ENCODE measurements at places on chromosomes 16 and 17.

GRCh38 chr17:6365200-6365943, 69.5 kb downstream of the AIPL1 start:
- DNase-seq = no peak

- DNase-seq = no peak
Observed at GRCh38 chr16:67017810-67018488, 11.0 kb upstream of the CBFB start.

DNA sequence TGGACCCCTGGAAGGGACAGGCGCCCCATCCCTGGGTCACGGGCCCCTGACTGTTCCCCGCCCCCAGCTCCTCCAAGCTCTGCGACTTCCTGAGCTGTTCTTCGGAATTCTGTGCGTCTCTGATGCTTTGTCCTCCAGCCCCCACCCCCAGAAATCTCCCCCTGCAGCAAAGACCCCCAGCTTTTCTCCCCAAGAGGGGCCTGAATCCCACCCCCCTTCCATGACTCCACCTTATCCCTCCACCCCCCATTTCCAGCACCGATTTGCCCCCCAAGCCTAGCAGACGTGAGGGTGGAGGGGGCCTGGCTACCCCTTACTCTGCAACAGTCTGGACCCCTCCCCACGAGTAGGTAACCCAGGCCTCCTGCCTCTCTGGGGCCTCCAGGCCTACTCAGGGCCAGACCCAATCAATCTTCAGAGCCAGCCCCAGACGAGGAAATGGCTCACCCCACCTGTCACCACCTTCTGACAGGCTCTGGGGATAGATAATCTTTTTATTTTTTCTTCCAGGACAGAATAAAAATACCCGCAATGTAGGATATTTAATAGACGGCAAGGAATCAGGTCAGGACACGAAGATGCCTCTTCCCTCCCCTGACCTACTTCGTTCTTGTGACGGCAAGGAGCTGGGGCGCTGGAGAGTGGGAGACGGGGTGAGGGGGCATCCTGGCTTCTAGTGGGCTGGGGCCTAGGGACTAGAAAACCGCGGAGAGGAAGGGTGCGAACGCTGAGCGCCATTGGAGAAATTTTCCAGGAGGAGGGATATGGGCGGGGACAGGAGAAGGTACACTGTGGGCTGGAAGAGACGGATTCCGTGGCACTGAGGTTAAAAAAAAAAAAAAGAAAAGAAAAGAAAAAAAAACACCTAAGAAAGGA, 744 bp upstream of the PLXDC1 start:
- no peak for DNase-seq

GRCh38 chr17:5902181-5903140, 167.7 kb upstream of the WSCD1 start:
- no peak for DNase-seq

GRCh38 chr17:42629411-42630009, 20.0 kb downstream of the TUBG1 start:
- DNase-seq = no peak

GRCh38 chr16:55571191-55571897, 4.9 kb downstream of the CAPNS2 start:
- DNase-seq = no peak

- DNase-seq = no peak
Observed at GRCh38 chr17:74077231-74077630, 126.2 kb upstream of the RPL38 start.

GRCh38 chr16:57331355-57331754, 27.2 kb upstream of the CCL22 start:
- DNase-seq = no peak

DNA sequence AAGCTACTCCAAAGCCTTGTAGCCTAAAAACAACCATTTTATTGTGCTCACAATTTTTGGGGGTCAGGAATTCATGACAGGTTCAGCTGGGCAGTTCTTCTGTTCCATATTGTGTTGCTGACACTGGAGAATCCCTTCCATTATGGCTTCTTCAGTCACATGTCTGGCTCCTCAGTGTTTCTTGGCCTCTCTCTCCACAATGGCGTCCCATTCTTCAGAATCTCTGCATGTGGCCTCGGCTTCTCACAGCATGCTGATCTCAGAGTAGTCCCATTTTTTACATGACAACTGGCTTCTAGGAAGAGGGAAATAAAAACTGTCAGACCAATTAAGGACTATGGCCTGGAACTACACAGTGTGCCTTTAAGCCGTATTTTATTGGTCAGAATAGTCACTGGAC, 49.7 kb downstream of the NF1 start:
- DNase-seq = no peak

GRCh38 chr16:19239511-19240155, 45.9 kb upstream of the CLEC19A start:
- DNase-seq = no peak

DNA sequence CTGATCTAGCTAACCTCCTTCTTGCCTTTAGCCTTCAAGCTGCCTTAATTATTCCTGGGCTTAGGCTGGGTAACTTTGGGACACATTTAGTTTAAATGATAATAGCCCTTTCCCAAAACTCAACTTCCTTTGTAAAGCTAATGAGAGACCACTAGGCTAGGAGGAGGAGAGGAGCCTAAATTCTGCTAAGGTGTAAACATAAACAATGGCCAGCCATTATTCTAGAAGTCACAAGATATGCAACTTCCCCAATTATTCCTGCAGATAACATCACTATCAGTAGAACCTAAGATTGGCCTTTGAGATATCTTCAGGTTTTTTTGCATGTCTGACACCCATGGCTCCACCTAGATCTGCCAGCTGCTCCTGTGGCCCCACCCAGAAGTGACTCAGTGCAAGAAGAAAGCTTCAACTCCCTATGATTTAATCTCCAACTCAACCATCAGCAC, 131.2 kb upstream of the FAM20A start:
- no peak for DNase-seq

DNA sequence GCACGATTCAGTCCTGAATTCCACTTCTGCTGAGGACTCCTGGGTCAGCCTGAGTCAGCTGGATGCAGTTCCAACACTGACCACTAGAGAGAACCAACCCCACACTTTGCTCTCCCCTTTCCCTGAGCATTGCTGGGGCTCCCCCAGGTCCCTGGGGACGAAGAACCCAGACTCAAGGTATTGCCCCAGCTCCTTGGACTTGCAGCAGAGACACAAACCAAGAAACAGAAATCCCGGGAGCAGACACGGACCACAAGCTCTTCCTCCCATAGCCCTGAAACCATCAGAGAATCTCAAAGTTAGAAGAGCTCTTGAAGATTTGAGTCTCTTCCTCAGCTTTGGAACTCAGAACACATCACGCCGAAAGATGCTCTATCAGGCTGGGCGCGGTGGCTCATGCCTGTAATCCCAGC, 678 bp upstream of the GH1 start:
- DNase-seq = no peak

GRCh38 chr17:41919165-41919817, 540 bp upstream of the ACLY start:
- DNase-seq = no peak

DNA sequence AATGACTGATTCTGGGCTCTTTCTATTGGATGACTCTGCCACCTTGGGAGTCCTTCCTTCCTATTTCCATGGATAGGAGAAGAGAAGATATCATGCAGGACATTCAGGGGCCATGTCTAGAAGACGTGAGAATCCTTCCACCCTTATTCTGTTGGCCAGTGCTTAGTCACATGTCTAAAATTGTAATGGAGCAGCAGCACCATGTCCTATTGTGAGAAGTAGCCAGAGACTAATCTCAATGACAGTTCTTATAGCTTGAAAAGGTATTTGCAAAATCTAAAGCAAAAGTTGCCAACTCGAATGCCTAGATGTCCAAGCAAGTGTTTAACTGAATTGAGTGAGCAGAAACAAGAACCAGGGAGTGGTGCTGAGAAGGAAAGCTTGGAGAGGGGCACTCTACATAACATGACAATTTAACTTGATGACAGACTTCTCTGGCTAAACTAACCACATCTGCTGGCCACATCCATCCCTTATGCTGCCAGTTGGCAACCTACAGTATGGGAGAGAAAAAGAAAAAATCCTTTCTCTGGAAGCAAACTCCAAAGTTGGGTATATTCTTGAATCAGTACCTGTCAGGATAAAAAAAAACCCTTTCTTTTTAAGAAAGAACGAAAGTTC, 225.7 kb downstream of the CDH13 start:
- no peak for DNase-seq

DNA sequence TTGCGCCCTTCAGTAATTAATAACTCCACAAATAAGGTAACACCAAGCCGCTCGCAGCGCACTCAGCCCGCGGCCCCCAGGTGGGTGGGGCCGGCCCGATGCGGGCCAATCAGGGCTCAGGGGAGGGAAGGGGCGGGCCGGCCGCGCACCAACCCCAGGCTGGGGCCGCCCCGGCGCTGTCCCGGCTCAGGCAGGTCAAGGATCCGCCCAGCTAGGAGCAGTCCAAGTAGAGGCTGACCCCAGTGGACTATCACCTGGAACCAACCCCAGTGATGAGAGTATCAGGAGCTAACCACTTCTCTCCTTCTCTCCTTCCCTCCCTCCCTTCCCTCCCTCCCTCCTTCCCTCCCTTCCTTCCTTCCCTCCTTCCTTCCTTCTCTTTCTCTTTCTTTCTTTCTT, 110.8 kb downstream of the C16orf78 start:
- DNase-seq = peak; percentile 83

DNA sequence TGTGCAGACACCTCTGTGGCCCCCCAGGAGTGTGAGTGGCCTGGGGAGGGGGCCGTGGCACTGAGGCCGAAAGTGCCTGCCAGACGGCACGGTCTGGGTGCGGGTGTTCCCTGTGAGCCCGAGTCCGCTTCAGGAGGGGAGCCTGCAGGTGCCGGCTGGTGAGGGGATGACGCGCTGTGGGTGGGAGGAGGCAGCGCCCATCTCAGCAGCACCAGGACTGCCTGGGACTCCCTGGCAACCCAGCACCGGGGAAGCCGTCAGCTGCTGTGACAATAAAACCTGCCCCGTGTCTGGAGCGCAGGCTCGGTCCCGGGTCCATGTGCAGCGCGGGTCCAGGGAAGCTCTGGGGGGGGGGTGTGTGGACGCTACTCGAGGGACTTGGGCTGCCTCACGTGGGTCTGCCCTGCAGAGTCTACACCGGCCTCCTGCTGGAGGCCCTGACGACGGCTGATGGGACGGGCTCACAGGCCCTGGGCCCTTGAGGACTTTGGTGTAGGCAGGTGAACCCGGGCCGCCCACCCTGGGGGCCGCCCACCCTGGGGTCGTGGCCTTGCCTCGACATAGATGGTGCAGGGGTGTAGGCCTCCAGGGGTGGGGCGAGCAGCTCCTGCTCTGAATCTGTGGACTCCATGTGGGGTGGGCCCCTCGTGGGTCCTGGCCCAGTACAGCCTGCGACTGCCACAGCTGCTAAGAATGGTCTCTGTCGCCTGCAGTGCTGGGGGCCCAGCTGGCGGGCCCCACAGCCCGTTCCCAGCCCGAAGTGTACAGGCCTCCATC, 5.9 kb upstream of the RAB40C start:
- no peak for DNase-seq
